CD4-positive, alpha-beta memory T cell (primary cell): ENCODE measurements at places on chromosomes 2 and 18. TPM values are rescaled to one million over a fixed set of nuclear protein-coding genes. Genes with fewer than 3 reads are reported as not detected.

Gene ARHGAP15
- 218 TPM for total RNA-seq

Gene SEC11C
- total RNA-seq: 85.1 TPM

Gene ZRANB3
- total RNA-seq: 3.3 TPM

Gene DYTN
- total RNA-seq: not detected

Gene VIT
- not detected for total RNA-seq

Gene MGAT4A
- 256 TPM for total RNA-seq

Gene ANO7
- 0.81 TPM for total RNA-seq

Gene PLA2R1
- not detected for total RNA-seq

Gene HRH4
- 1.6 TPM for total RNA-seq

Gene ERLEC1
- 32.4 TPM for total RNA-seq

Gene HOXD4
- not detected for total RNA-seq

Gene IL1RL1
- total RNA-seq: 0.26 TPM

Gene HAAO
- 0.44 TPM for total RNA-seq

Gene SERPINB7
- total RNA-seq: not detected

Gene MYO7B
- not detected for total RNA-seq

Gene COL4A3
- 0.03 TPM for total RNA-seq

Gene WNT10A
- total RNA-seq: 12.4 TPM

Gene UCN
- total RNA-seq: 5.4 TPM

Gene C2orf78
- total RNA-seq: not detected

Gene MAP3K19
- not detected for total RNA-seq

Gene KCNE4
- not detected for total RNA-seq

Gene TXNL1
- total RNA-seq: 41.4 TPM

Gene C2orf66
- not detected for total RNA-seq

Gene GMPPA
- 48.3 TPM for total RNA-seq

Gene AMER3
- total RNA-seq: not detected

Gene APOB
- total RNA-seq: not detected

Gene SULT1C4
- total RNA-seq: not detected

Gene CEP68
- total RNA-seq: 57.7 TPM

Gene SPP2
- total RNA-seq: not detected

Gene PARD6G
- total RNA-seq: 0.28 TPM

Gene TUBA3E
- not detected for total RNA-seq

Gene RHBDD1
- 66.0 TPM for total RNA-seq

Gene GULP1
- total RNA-seq: not detected

Gene ABCB11
- not detected for total RNA-seq

Gene LDLRAD4
- 63.0 TPM for total RNA-seq

Gene BUB1
- total RNA-seq: 1.7 TPM

Gene CTNNA2
- total RNA-seq: not detected

Gene EHD3
- 4.0 TPM for total RNA-seq

Gene GKN1
- total RNA-seq: not detected

Gene CAVIN2
- not detected for total RNA-seq

Gene HTR2B
- total RNA-seq: not detected

Gene KIAA2012
- not detected for total RNA-seq

Gene VWC2L
- not detected for total RNA-seq

Gene KIF1A
- total RNA-seq: not detected

Gene ODC1
- 32.5 TPM for total RNA-seq

Gene TPO
- not detected for total RNA-seq

Gene FAP
- total RNA-seq: not detected

Gene DHRS9
- 0.44 TPM for total RNA-seq

Gene DNAJC27
- total RNA-seq: 13.2 TPM

Gene LYG2
- not detected for total RNA-seq

Gene ATP5F1A
- total RNA-seq: 212 TPM

Gene ITGB6
- total RNA-seq: not detected

Gene TACR1
- total RNA-seq: not detected

Gene CRYGC
- not detected for total RNA-seq

Gene TXNDC2
- not detected for total RNA-seq

Gene MAB21L4
- total RNA-seq: not detected

Gene POTEJ
- not detected for total RNA-seq

Gene NCKAP5
- not detected for total RNA-seq

Gene RAD51AP2
- total RNA-seq: not detected
